ENCODE measurements at places on chromosomes 1 and 21.
A peak's percentile ranks its signal among the peaks of the same experiment; 100 is the strongest.

DNA sequence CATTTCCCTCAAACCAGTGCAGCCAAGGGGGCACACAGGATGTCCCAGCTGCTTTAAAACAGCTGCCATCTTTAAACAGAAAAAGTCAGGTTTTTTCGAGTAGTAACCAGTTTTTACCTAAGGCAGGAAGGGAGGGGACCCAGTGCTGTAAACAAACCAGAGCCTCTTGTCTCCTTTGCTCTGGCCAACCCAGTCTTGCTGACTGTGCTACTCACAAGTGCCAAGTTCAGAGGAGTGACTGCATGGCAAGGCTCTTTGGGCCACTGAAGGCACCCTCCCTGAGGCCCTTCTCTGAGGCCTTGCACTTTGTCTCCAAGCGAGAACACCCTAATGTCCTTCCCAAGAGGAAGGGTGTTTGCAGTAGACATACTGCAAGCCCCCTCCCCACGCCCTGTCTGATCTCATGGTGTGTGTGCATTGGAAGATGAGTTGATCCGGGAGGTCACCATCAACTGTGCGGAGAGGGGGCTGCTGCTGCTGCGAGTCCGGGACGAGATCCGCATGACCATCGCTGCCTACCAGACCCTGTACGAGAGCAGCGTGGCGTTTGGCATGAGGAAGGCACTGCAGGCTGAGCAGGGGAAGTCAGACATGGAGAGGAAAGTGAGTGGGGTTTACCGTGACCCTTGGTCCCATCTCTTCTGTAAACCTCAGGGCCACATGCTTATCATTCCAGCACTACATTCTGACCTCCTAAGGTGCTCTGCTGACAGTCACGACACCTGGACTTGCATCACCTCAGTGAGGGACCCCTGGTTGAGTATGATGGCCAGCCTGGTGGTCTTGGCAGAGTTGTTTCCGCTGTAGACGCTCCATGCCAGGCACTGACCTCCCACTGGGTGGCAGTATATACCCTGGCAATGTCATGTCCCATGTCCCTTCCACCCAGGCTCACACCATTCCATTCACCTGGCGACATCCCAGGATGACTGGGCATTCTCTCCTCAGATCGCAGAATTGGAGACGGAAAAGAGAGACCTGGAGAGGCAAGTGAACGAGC is 4.7 kb downstream of the DNALI1 start:
- DNase-seq, result peak; percentile 40

DNA sequence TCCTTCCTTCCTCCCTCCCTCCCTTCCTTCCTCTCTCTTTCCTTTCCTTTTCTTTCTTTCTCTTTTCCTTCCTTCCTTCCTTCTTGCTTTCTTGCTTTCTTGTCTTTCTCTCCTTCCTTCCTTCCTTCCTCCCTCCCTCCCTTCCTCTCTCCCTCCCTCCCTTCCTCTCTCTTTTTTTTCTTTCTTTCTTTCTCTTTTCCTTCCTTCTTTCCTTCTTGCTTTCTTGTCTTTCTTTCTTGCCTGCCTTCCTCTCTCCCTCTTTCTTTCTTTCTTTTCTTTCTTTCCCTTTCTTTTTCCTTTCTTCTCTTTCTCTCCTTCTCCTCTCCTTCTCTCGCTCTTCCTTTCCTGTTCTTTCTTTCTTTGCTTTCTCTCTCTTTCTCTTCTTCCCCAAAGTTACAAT is 728.4 kb upstream of the ADAMTS5 start:
- DNase-seq, result no peak

DNA sequence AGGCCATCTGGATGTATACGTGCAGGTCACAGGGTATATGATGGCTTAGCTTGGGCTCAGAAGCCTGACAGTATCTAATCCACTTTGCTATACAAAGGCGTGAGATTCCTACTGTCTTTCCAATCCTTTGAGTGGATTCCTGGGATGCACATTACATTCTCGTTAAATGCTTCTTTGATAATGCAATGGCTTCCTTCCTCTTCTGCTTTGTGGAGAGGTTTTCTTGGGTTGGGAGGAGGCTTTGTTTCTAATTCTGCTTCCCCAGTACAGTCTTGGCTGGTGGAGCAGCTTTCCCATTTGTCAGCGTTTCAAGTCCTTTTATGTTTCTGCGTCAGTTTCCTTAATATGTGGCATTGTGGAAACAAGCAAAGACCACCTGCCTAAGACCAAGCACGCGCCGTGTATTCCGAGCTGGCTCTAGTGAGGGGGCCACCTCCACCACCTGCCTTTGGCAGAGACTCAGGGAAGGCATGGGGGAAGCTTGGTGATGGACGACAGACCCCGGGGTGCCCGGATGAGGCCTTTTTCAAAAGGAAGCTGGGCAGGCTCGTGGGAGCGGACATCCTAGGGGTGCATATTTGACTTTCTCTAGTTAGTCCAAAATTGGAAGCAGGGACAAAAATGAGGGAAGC is 72.7 kb downstream of the WDR4 start:
- no peak for DNase-seq

- no peak for DNase-seq
Observed at GRCh38 chr1:186420923-186421322, 40.0 kb downstream of the PDC start.

DNA sequence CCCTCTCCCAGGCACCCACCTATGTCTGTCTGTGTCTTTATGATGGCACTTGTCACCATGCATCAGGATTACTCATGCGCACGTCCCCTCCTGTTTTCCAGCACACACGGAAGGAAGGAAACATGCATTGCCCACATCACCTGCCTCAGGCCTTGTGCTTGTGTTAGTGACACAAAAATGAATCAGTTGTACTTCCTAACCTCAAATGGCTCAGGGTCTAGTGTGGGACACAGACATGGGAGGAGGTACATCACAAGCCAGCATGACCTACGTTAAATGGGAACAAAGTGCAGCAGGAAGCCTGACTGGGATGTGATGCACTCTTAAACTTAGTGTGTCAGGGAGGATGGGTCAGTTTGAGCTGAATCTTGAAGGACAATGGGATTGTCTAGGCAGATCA is 126.7 kb downstream of the TRABD2B start:
- no peak for DNase-seq

DNA sequence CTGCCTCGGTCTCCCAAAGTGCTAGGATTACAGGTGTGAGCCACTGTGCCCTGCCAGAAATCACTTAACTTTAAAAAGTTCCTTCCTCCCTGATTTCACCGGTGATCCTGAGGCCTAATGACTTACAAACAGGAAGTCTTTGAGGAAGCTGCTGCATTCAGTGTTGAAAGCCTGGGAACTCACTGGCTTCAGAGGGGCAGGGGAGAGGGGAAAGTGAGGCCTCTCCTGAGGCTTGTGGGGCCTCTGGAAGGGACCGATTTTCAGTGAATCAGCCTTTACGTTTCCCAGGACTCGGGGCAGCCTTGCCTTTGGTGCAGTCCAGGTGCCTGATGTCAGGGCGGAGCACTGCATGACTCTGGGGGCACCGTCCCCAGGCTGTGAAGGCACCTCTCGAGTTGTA is 30.1 kb upstream of the ARHGEF10L start:
- DNase-seq, result no peak

DNA sequence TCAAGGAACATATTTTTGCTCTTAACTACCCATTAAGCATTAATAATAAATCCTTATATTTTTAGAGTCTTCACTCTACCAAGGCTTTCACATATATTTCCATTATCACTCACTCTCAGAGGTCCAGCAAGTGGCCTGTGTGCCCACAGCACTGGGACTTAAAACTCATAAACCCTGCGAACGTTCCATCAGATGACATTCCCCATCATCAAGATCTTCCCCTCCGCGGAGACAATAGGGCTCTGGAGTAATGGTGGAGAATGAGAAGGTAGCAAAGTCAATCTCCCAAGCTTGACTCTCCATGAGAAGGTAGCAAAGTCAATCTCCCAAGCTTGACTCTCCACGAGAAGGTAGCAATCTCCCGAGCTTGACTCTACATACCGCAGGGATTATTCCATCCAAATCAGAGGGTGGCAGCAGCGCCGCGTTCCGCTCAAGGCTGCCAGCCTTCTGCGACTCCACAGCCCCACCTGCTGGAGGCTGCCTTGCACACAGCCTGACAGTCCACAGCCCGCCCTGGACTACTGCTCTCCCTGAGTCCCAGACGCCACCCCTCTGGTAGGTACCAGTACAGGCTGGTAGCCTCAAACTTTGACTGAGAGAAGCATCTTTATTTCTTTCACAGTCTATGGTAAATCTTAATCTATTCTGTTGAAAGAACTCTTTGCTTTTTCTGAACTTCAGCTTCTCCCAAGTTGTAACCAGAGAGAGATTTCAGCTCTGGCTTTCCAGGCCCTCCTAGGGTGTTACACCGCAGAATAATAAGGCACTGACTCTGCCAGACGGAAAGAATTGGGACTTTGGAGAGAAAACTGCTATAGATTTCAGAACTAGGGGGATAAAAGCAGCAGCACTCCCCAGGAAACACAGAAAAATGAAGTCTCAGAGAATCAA is 26.4 kb upstream of the CTTNBP2NL start:
- peak; percentile 75 for DNase-seq

GRCh38 chr1:63718541-63718970 is 55.3 kb upstream of the ROR1 start:
- no peak for DNase-seq

GRCh38 chr1:208141610-208142192 is 102.5 kb downstream of the PLXNA2 start:
- DNase-seq, result no peak

GRCh38 chr1:157399984-157400382 is 152.3 kb downstream of the FCRL5 start:
- no peak for DNase-seq

GRCh38 chr1:7422081-7422480 is 349.0 kb upstream of the VAMP3 start:
- no peak for DNase-seq

GRCh38 chr1:156608036-156608674 is 6.9 kb upstream of the GPATCH4 start:
- peak; percentile 70 for DNase-seq

Measured in HFFc6 (cell line).